Right lobe of liver (tissue), 6 donors: ENCODE measurements at places on chromosomes 3 and 15.

DNA sequence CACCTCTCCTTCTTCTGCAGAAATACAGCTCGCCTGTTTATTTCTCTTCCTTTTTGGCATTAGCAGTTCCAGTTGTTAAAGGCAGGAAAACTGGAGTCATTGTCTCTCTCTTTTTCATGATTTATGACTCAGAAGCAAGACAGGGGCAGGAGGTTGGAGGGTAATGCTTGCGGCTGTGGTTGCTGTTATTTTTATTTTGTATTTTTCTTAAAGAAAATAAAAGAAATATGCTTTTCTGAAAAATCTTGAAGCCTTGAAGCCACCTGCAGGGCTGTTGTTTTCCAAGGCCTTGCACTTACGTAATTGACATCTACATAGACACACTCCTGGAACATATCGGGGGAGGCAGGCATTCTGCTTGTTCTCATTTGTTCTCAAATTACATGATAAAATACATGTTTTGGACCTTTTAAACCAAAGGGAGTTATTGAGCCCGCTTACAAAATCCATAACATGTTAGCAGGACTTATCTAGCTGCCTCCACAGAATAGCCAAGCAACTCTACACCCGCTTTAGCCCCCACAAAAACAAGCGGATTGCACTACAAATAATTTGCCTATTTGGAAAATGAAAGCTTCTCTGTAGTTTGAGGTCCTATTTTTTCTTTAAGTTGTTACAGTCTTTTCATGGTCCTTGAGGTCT lies 1004.6 kb upstream of the NR2F2 start:
- H3K4me3 ChIP-seq: peak overlapping the region; percentile 42
- H3K27ac ChIP-seq: peak overlapping the region; percentile 67
- H3K36me3 ChIP-seq: no peaks in the 10 kb centered on the region
- H3K4me1 ChIP-seq: no peaks in the 10 kb centered on the region
- no peaks in the 10 kb centered on the region for H3K27me3 ChIP-seq

DNA sequence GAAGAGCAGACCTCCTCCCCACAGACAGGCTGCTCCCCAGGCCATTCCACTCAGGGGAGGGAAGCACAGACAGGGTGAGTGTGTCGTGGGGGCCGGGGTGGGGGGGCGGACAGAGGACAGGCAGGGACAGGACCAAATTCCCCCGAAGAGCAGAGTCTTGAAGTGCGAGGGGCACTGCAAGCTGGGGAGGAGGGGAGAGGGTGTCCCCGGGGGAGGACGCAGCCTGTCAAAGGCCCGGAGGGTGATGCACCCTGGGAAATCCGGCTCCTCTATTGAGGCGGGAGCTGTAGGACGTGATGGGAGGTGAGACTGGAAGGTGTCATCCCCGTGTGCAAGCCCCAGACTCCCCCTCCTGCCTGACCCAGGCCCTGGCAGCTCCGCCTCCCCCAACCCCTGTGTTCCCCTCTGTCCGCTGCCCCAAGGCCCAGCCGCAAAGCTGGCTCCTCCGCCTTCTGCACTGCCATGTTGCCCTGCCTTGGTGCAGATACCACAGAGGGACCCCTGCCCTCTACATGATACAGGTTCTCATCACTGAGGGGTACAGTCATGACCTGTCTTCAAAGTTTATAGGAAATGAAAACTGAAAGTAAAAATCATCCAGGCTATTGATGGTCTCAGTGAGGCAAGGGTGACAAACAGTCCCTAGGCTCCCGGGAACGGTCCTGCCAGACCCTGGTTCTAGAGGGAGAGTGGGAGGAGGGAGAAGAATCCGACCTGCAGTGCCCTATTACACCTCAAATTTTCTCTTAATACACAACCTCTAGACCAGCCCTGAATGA lies 76.3 kb upstream of the IQSEC1 start:
- H3K4me3 ChIP-seq: no peak overlapping the region
- no peaks in the 10 kb centered on the region for H3K27me3 ChIP-seq
- H3K4me1 ChIP-seq: no peaks in the 10 kb centered on the region
- DNase-seq: peak; percentile 21

DNA sequence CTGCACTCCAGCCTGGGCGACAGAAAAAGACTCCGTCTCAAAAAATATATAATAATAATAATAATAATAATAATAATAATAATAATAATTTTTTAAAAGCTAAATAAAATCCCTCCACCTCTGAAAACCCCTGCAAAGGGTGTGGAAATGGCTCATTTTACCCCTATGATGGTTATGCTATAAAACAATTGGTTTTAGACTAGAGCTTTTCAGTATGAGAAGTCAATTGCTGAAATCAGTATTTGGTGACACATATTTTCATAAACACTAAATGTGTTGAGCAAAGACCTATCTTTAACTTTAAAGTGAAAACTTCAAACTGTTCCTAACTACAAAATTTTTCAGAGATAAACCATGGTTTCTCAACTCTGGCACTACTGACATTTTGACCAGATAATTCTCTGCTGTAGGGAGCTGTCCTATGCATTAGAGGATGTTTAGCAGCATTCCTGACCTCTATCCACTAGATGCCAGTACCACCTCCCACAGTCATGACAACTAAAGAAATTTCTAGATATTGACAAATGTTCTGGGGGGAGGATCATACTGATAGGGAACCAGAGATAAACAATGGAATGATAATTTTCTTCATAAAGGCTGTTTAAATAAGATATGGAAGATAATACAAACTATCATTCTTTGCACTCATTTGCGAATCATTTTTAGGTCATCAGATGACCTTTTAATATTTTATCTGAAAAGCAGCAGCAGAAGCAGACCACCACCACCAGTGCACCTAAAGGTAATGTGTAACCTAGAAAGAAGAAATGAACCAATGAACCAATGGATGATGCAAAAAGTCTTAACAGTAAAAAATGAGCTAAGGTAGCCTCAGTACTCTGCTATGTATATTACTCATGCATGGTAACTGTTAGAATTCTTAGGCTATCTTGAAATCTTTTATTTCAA lies 13.8 kb downstream of the PTPN9 start:
- DNase-seq: no peak
- H3K4me3 ChIP-seq: no peak overlapping the region
- H3K4me1 ChIP-seq: no peaks in the 10 kb centered on the region
- no peaks in the 10 kb centered on the region for H3K27me3 ChIP-seq

DNA sequence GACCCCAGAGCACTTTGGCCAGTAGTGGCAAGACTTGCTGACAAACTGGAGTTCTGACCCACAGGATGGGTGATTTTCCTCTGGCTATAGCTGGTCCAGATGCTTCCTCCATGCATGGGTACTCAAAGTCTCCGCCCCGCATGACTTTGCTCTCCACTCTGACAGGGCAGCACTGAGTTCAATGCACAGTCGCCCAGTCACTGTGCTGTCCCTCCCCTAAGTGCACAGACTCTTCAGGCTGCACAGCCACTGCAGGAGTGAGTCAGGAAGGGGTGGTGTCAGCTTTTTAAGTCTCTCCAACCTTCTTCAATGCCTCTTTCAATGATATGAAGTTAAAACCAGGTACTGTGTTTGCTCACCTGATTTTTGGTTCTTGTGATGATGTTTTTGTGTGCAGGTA lies 17.8 kb downstream of the TEX9 start:
- H3K36me3 ChIP-seq: no peaks in the 10 kb centered on the region
- H3K27ac ChIP-seq: no peak overlapping the region
- H3K27me3 ChIP-seq: no peaks in the 10 kb centered on the region
